ENCODE measurements at places on chromosomes 16 and 17.

DNA sequence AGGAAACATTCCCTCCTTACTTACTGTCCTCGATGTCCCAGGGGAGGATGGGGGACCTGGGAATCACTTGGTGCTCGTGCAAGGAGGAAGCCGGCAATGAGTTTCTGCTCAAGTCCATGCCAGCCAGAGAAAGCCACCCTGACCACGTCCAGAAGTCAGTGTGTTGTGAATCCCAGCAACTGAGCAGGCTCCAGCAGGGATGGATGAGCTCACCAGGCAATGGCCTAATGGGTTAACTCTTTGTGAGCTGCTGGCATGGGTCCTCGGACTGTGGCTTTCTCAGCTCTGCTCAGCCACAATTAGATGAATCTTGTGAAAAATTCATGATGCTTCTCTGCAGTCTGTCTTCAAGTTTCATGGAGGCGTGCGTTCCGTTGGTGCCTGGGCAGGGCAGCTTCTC, at the start of gene PIRT:
Gene PIRT, minus strand, starts transcription at position 167 of the 400 bp plus-strand sequence. CDS start 12,442 bp downstream, outside the sequence.
- DNase-seq, result no peak

- no peak for DNase-seq
Measured at GRCh38 chr16:67533024-67533560, 4.5 kb downstream of the RIPOR1 start.

GRCh38 chr17:81091774-81092517, 57.0 kb downstream of the BAIAP2 start:
- DNase-seq, result no peak

- DNase-seq, result no peak
Measured at GRCh38 chr17:6675201-6675825, 23.8 kb downstream of the C17orf100 start.

GRCh38 chr17:81277421-81277820, 17.7 kb downstream of the SLC38A10 start:
- DNase-seq, result no peak

DNA sequence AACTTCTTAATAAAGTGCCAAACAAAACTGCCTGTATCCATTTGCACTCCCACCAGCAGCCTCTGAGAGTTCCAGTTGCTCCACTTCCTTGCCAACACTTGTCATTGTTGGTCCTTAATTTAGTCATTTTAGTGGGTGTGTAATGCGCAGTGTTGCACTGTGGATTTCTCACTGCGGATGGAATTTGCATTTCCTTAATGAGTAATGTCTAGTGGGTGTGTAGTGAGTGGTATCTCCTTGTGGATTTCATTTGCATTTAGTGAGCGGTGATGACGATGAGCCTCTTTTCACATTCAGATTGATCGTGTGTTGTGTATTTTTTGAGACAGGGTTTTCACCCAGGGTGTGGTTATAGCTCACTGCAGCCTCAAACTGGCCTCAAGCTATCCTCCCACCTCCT, 4.1 kb upstream of the MSLN start:
- no peak for DNase-seq

Measured in fibroblast of upper back skin (primary cell).